ENCODE measurements at places on chromosomes 2 and 18.

DNA sequence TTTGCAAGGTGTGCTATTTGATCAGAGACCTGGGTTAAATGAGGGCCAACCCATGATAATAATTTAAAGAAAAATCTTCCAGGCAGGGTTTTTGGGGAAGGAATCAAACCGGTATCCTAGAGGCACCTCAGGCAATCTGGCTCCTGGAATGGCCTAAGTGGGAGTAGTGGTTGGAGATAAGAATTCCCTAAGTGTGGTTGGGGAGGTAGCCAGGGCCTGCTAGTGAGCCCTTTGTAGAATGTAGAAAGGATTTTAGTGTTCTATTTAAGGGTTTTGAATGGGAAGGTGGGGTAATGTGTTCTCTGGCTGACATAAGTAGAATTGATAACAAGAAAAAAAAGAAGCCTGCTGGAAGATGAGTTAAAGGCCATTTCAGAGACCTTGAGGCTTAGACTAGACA, 422.2 kb downstream of the XIRP2 start:
- no peak for DNase-seq

DNA sequence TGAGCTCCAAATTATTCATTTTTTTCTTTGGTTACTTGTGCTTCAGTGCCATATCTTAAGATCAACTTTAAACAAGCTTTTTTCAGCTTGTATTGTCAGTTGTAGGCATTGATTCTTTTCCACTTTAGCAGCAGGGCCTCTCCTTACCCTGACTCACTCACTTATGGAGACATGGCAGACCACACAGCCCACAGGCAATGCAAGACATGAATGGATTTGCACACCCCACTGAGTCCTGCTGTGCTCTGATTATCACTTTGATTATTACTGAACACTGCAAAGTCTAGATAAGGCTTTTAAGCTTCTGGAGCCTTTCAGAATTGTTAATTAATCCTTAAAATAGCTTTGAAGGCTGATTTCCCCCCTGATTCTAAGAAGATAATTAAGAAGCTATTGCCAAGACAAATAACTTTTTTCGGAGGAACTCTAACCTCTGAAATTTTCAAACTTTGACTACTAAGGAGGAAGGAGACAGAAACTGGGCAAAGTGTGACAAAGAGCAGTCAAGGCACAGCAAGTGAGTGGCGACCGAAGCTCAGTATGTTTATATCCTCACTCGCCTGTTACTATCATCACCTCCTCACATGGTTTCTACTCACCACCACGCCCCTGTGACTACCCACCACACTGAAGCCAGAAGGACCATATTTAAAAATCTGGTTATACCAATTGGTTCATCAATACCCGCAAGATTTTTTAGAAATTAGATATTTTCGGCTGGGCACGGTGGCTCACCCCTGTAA, 43.3 kb downstream of the CACNB4 start:
- no peak for DNase-seq

GRCh38 chr2:171289991-171290390, 129.3 kb upstream of the TLK1 start:
- no peak for DNase-seq

DNA sequence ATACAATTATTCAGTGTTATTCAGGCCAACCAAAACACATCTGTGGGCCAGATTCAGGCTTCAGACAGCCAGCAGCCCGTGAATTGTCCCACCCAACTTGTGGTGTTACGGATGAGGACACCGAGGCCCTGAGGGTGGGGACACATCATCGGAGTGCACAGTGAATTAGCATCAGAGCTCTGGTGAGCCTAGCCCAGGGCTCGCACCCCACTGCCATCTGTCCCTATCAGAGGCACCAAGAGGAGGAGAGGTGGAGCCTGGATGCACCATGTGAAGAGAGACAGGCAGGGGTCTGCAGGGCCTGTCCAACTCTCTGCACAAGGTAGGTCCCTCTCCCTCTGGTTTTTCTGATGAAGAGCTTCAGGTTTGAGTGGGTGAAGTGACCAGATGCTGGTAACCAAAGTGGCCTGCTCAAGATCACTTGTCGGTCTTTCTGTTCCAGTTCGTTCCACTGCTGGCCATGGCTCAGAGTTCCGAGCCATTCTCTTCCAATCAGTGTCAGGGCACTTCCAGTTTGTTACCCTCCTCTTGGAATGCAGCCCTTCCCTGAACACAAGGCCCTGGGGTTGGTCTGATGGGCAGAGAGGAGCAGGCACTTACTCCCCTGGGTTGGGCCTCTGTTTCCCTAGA, 14.8 kb upstream of the GLI2 start:
- DNase-seq, result no peak

DNA sequence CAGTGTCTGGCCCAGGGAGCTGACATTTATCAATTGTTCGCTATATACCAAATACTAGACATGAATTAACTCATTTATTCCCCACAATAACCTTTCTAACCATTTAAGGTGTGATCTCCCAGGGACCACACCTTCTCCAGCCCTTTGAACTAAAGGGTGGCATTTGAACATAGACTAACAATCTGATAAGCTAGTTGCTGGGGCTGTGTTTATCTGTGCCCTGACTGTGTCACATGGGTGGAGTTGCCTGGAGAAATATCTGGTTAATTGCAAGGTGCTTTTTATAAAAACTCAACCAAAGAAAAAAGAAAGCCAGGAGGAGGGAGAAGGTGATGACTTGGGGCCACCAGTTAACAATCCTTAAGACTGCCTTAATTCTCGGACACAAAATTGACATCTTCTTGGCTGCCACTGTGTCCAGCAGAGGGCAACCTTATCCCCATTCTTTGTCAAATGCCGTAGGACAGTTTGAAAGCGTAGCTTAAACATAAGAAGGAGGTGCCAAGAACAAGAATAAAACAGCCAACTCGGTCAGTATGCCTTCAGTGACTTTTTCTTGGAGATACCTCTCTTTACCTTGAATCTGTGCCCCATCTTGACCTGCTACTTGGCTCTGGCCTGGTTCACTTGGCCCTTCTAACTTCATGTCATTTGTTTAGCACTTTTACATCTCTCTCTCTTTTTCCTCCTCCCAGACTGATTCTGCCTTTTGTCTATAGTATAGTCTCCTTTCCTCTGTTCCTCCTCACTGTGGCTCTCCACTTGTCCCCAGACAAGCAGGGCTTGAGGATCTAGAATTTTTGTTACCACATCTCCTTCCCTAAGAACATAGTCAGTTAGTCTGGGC, 183.4 kb downstream of the MYO3B start:
- DNase-seq, result no peak

- DNase-seq, result no peak
Measured at GRCh38 chr18:12694032-12694431, 8.5 kb downstream of the CEP76 start.

DNA sequence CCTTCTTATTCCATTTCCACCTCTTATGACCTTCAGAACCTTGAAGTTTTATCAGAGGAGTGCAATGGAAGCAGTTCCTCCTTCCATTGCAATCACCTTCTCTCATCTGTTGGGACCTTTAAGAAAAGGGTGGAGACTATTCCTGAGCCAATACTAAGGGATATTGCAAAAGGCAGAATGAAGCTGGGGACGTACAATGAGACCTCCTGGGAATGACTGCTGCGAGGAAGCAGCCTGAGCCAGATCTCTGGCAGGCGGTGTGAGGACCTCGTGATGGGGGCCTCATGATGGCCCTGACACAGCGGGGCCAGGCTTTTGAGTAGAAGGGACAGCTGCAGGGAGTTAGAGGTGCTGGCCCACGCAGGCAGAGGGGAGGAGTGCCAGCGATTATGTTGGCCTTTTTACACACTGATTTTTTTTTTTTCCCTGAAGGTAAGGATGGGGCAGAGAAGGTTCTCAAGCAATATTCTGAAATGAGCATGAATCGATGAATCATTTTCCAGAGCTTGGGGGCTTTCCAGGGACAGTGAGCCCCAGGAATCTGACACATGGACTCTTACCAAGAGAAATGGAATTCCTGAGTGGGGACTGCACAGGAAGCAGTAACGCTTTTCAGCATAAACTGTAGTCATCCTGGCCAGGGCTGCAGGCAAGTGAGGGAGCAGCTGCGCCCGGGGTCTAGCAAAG, 40.0 kb upstream of the LAPTM4A start:
- DNase-seq, result no peak

GRCh38 chr2:231185050-231185725, 13.2 kb upstream of the ARMC9 start:
- DNase-seq, result no peak

GRCh38 chr18:77056344-77057005, 76.1 kb downstream of the MBP start:
- DNase-seq, result no peak

- no peak for DNase-seq
Measured at GRCh38 chr2:242011991-242012764, 142.6 kb downstream of the RTP5 start.

- DNase-seq, result no peak
Measured at GRCh38 chr2:46798041-46798440, 117.6 kb downstream of the MCFD2 start.

GRCh38 chr18:24041691-24042090, 27.1 kb downstream of the TTC39C start:
- no peak for DNase-seq

- no peak for DNase-seq
Measured at GRCh38 chr2:183511154-183511553, 386.9 kb downstream of the NUP35 start.

- DNase-seq, result no peak
Measured at GRCh38 chr18:79736230-79736629, 56.6 kb downstream of the CTDP1 start.

- DNase-seq, result no peak
Measured at GRCh38 chr18:3286159-3286558, 24.2 kb downstream of the MYL12B start.

- DNase-seq, result no peak
Measured at GRCh38 chr2:18357537-18357936, 202.9 kb downstream of the RDH14 start.

DNA sequence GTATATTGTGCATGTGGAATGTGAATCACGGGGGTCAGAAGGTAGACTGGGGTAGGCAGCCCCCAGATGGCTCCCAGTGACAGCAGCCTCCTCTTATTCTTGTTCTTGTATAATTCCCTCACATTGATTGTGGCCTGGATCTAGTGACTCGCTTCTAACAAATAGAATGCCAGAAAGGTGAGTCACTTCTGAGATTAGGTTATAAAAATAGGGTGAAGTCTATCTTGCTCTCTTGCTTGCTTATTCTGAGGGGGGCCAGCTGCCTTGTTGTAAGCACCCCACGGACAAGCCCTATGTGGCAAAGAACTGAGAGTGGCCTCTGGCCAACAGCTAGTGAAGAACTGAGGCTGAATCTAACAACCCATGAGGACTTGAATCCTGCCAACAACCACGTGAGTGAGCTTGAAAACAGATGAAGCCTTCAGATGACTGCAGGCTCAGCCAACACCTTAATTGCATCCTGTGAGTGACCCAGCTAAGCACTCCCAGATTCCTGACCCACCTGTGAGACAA, 15.6 kb upstream of the RMND5A start:
- DNase-seq, result no peak

GRCh38 chr2:109611467-109612095, 2.2 kb downstream of the SEPTIN10 start:
- DNase-seq, result no peak

DNA sequence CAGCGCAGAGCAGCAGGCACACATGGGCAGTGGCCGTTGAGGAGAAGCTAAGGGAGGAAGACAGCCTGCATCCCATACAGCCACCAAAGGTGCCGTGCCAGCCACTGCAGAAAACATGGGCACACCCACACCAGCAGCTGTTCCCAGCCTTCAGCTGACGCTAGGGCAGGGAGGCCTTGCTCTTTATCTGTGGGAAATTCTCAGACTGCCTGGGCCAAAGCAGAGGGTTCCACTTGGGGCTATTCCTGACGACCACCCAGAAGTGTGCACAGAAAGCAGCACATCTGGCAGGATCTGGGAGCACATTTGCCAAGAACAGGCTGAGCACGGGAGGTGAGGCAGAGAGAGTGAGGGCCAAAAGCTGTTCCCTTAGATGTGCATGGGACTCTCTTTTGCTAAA, 101.3 kb upstream of the SOX11 start:
- DNase-seq, result no peak

GRCh38 chr2:159608723-159609308, 7.5 kb downstream of the BAZ2B start:
- DNase-seq, result no peak

- no peak for DNase-seq
Measured at GRCh38 chr18:80175451-80176204, 66.6 kb downstream of the ADNP2 start.

DNA sequence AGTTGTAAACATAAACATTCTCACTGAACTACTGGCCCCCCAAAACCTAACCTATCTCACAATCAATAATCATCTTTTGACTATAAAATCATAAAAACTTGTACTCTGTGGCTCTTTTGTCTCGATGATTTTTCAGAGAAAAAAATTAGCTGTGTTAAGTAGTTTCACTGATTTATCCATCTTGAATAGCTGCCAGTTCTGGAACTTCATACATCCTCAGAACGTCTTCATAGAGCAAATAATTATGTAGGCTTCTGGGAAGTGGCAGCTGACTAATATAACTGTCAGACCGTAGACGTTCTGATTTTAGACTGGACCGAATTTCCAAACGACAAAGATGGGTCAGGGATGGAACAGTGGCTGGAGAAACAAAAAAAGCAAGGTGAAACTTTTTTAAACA, 97.3 kb upstream of the CHAC2 start:
- no peak for DNase-seq

- no peak for DNase-seq
Measured at GRCh38 chr2:180056367-180057118, 49.4 kb upstream of the CWC22 start.

DNA sequence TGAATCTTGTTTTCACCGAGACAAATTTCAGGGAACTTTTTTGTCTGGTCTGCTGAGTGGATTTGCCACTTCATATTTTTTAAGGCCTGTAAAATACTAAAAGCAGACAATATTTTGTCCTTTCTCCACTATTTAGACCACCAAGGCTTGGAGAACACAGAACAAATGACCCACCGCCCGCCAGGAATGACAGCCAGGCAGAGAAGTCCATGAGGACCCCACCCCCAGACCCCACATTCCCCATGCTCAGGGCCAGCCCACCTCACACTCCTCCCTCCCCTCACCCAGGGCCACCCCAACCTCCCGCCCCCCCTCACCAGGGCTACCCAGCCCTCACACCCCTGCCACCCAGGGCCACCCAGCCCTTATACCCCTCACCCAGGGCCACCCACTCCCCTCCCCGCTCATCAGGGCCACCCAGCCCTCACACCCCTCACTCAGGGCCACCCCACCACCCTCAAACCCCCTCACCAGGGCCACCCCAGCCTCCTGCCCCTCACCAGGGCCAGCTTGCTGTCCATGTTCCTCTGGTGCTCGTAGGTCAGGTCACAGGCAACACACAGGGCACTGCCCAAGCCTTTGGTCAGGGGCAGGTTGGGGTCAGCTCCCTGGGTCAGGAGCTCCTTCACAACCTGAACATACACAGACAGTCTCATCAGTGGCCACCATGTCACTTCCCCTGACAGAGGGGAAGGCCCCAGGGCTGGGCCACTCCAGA, 50.6 kb downstream of the ANKMY1 start:
- no peak for DNase-seq
